ENCODE measurements at places on chromosomes 1 and 21. TPM values are rescaled to one million over a fixed set of nuclear protein-coding genes. Genes with fewer than 3 reads are reported as not detected.

Gene ARMH1
- not detected for total RNA-seq

Gene SH2D2A
- not detected for total RNA-seq

DNA sequence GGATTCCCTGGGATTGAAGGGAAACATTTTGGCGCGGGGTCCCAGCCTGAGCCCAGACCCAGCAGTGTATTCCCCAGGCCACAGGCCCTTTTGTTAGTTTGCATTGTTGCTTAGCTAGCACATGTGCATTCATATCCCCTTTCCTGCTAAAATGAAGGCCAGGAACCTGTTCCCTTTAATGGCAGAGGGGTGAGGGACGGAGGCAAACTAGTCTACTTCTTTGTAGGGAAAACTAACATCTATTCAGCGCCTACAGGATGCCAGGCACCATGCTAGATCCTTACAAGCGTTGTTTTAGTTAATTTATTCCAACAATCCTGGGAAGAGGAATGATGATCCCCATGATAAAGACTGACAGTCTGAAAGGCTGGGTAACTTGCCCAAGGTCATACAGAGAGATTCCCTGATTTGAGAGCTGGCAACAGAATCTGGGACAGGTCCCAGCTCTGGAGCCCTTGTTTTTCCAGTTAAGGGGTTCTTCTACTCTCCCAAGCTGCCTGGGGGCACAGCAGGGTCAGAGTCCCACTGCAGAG, 595 bp upstream of the E2F2 start:
- DNase-seq, result no peak

DNA sequence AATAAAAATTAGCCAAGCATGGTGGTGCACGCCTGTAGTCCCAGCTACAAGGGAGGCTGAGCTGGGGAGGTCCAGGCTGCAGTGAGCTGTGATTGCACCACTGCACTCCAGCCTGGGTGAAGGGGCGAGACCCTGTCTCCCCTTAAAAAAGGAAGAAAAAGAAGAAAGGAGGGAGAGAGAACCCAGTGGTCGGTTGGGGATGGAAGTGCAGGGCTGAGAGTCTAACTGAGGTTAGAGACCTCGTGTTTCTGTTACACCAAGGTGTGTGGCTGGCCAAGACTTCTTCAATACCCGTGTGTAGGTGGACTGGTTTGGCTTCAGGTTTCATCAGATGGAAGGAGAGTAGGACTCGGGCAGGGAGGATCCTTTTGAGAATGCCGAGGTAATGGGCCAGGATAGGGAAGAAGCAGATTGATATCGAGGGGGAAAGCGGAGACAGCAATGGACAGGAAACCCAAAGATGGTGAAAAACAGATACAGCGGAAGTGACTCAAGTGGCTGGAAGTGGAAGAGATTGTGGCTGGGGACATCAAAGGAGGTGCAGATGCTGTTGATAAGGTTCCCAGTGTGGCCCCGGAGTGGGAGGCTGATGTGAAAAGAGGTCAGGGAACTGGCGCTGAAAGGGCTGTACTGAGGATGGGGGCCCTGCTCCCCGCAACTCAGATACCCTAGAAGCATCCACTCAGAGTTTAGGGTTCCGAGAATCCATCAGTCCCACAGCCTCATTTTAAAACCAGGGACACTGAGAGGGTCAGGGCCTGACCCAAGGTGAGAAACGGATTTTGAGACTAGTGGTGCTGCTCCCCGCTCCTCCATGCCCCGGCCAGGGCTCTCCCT, 681 bp upstream of the UBXN10 start:
- no peak for DNase-seq

DNA sequence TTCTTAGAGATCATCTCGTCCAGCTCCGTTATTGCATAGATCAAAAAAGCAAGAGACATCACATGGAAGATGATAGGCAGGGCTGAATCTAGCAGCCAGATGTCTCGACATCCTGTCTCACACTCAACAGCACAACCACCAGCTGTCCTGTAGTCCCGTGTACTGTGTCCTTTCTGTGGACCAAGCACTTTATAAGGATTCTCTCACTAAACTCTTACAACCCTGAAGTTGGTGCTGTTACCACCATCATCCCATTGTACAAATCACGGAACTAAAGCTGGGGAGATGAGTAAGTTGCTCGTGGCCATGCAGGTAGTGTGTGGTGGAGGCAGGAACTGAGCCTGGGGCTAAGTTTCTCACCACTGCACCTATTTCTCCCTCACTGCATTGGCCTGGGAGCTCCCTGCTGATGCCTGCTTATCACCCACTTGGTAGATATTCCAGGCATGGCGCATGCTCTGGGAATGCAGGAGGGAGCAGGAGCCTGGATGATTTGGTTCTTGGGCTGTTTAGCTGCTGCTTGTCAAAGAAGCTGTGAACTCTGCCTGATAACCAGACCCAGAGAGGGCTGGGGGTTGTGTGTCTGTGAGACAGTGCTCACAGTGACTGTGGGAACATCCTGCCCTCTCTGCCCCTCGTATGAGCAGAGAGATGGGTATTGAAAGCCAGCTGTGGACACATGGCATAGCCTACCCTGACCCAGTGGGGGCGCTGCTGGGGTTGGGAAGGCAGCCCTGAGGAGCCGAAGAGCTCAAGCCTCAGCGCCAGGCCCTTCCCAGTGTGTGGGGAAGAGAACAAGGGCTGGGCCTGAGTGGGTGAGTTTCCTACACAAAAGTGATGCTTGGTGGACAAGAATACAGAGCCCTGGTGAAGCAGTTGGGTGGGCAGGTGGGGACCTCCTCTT, 13.6 kb downstream of the PPFIA4 start:
- DNase-seq, result no peak

GRCh38 chr1:160167580-160167979, 16.2 kb downstream of the ATP1A4 start:
- DNase-seq, result peak; percentile 85

- DNase-seq, result no peak
Observed at GRCh38 chr1:230170622-230171021, 103.6 kb downstream of the GALNT2 start.

Gene CYP4A22
- not detected for total RNA-seq

Data from LHCN-M2 (cell line).